ENCODE measurements at places on chromosomes 4 and X. TPM values are rescaled to one million over a fixed set of nuclear protein-coding genes. Genes with fewer than 3 reads are reported as not detected.
A peak's percentile ranks its signal among the peaks of the same experiment; 100 is the strongest.

ANK2 gene
- 284 TPM for total RNA-seq

HOPX gene
- total RNA-seq, result 59.3 TPM

KCND1 gene
- 0.68 TPM for total RNA-seq

TRPC3 gene
- total RNA-seq, result 0.14 TPM

AMTN gene
- not detected for total RNA-seq

CORIN gene
- total RNA-seq, result 53.9 TPM

APELA gene
- total RNA-seq, result not detected

NWD2 gene
- total RNA-seq, result 0.08 TPM

AFF2 gene
- 0.22 TPM for total RNA-seq

NPY2R gene
- total RNA-seq, result not detected

CHRNA9 gene
- not detected for total RNA-seq

PNMA3 gene
- 1.4 TPM for total RNA-seq

ARL9 gene
- not detected for total RNA-seq

DNA sequence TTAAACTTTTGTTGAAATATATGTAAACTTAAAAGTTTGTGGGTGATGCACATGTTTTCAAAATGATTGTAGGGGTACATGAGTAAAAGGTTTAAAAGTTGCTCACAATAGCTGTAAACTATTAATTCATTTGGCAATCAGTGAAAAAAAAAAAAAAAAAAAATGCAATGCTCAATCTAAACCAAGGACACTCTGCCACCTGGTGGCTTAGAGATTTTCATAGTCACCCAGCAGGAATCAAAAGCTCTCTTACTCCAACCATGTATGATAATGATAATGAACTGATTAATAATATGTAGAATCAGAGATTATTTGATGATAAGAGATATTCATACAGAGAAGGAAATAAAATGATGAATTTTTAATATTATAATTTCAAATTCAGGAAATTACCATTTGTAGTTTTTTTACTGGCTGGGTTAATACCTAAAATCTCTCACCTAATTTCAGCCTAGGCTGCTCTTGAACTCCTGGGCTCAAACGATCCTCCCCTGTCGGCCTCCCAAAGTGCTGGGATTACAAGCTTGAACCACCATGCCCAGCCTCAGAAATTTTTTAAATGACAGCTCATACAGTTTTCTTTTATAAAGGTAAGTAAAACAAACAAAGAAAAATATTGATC lies 46.9 kb upstream of the SLC25A4 start:
- no peak for DNase-seq

DNA sequence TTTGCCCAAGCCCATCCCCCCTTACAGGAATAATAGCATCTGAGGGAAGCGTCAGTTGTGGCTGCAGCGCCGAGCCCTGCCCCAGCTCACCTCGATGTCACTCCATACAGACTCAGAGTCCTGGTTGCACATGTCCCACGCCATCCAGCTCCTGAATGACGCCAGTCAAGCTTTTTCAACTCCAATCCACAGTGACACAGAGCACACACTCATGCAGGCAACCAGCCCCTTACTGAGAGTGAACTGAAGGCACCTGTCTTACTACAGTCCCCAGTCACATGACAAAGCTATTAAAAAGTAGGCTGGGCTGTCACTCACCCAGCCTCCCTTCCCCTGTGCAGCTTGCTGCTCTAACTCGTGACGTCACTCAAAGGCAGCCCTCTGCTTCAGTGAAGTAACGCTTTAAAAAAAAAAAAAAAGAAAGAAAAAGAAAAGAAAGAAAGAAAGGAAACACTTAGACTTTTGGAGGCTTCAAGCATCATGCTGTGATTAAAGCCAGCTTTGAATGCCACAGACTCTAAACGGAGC lies at the start of gene PPARGC1A:
TSS of gene PPARGC1A (minus strand) at position 234 of the 528 bp plus-strand sequence. CDS start at position 144, 90 bp downstream.
- DNase-seq, result peak; percentile 55

DNA sequence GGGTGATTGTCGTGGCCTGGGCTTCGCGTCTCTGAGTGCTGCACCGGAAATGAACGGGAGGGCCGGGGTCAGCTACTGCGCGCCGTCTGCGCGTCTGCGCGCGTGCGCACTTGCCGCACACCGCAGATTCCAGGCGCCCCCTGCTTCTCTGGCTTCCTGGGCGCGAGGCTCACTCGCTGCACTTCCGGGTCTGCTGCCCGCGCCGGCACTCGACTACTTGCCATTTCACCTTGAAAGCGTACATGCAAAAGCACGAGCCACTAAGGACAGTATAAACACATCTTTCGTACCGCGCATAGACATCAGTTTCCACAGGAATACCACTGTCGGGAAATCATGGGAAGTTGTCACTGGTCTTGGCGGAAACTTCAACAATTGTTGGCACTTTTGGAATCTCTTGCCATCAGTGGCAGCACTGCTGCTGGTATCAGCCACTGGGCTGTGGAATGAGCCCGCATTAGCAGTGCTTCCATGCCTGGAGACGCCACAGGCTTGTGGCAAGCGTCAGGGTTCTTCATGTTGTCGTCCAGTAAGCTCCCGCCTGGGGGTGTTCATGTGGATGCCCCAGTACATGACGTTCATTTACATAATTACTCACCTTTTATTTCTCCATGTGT lies at the start of gene SUPT20HL2:
TSS of gene SUPT20HL2 (minus strand) at position 51 of the 617 bp plus-strand sequence. CDS start 754 bp downstream, outside the sequence.
- DNase-seq, result peak; percentile 48

DNA sequence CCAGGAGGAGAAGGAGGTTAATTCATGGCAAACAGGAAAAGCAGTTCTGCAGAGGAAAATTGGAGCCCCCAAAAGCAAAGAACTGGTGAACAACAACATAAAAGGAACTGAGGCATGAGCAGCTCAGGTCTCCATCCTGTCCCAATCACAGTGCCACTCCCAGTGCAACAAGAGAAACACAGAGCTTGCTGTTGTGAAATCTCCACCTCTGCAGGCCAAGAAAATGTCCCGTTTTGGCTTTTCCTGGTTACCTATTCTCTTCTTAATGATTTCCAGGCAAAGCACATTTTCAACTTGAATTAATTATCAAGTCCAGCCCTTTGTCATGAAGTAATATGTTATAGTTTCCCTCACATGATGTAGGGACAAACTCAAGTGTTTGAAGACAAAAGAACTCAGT lies 778 bp downstream of the C1QTNF7 start:
- no peak for DNase-seq

- DNase-seq, result no peak
These were observed 48.5 kb downstream of the MAD2L1 start for GRCh38 chr4:120017939-120018692.

- no peak for DNase-seq
These were observed 3.2 kb upstream of the NEK1 start for GRCh38 chr4:169615467-169616106.

DNA sequence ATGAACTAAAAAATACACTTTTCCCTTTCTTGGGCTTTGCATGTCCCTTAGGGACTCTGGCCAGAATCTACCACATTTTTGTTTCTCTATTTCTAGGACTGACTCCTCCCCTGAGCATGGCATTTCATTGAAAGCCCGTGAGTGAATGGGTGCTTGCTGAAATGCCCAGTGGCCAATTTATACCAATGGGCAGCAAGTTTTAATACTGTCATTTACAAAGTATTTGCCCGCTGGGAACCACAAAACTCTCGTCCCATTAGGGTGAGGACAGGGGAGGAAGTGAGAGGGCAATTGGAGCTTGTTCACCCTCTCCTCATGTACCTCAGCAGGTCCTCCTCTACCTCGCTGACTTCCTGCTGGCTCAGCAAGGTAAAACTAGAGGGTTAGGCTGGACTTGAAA lies 1.1 kb downstream of the SRPX2 start:
- DNase-seq, result no peak

GRCh38 chrX:107324493-107325310 lies 118.3 kb downstream of the DNAAF6 start:
- no peak for DNase-seq

DNA sequence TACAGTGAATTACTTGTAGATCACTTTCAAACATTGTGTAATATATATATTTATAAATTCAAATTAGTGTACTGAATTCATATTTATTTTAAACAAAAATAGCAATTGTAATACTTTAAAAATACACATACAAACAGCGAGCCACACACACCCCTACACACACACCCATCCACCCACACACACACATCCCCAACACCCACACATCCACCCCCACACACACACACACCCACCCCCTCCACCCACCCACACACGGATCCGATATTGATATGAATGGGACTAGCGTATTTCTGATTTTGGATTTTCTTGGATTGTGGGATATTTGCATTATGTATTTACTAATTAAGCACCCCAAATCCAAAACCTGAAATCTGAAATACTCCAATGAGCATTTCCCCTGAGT lies 451.2 kb downstream of the PCDH7 start:
- DNase-seq, result no peak

DNA sequence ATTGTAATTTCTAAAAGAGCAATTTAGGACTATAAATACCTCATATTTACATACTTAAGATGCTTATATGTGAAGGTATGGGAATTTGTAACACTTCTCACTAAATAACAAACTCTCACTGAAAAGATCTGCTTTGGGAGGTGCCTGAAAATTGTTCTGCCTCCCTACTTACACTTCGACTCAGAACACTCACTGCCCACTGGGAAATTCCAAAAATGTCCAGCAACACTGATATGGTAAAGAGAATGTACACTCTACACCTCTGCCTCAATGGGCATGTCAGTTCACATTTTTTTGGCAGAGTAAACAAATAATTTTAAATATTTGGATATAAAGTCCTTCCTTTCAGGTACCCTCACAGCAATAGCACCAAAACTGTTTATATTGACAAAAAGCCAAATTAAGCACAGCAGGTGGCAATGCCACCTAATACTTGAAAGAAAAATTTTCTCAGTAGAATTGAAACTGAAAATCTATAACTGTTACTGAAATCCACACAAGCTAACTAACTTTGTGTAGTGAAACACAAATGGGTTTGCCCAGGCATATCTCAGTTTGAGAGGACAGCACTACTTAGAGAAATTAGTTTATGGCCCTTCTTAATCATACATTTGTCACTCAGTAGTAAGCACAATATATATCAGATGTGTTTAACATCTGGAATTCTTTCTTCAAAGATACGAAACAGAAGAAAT lies 67.1 kb downstream of the PRDM5 start:
- no peak for DNase-seq

DNA sequence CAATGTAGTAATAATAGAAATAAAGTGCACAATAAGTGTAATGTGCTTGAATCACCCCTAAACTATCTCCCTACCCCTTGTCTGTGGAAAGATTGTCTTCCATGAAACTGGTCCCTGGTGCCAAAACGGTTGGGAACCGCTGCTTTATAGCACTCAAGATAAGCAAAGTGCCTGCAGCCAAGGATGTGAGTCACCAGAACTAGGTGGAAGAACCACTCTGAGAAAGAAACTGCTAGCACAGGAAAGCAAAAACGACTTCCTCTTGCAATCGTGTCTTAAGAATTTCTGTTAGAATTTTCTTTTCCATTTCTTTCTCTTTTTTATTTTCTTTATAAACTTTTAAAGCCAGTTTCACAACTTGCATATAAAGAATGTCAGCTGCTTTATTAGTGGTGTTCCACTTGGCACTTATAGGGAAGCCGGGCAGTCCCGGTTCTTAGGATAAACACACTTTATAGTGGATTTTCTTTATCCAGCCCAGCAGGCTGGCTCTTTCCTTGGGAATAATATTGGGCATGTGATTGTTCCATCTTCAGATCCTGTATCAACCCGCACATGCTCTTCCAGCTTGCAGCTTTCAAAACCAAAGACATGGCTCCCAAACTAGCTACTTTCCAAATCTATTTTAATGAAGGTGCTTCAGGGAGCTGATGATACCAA lies 32.3 kb upstream of the CXCL8 start:
- DNase-seq, result peak; percentile 75

- DNase-seq, result no peak
These were observed 180.8 kb upstream of the ANXA3 start for GRCh38 chr4:78370631-78371372.

GRCh38 chrX:29890646-29891200 lies 324.6 kb upstream of the MAGEB2 start:
- DNase-seq, result no peak

- DNase-seq, result peak; percentile 80
These were observed 73.0 kb downstream of the AFF1 start for GRCh38 chr4:87007528-87008446.

- no peak for DNase-seq
These were observed 71.1 kb upstream of the SCOC start for GRCh38 chr4:140302151-140302859.

GRCh38 chr4:8143392-8144140 lies 15.0 kb downstream of the ABLIM2 start:
- DNase-seq, result peak; percentile 65

DNA sequence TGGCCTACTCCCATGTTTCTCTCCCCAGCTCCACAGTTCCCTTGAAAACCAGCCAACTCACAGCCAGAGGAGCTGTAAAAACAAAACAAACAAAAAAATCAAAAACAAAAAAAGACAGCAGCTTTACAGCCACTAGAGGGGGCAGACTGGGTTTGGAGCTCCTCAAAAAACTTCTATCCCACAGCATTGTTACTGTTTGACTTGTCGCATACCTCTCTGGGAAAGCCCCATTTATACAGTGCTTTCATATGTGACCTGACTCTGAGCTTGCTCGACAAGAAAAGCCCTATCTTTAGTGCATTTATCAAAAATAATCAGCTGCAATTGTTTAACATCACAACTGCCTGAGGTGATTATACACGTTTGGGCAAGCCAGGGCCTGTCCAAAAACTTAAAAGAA lies 21.6 kb downstream of the TSPAN6 start:
- DNase-seq, result no peak

DNA sequence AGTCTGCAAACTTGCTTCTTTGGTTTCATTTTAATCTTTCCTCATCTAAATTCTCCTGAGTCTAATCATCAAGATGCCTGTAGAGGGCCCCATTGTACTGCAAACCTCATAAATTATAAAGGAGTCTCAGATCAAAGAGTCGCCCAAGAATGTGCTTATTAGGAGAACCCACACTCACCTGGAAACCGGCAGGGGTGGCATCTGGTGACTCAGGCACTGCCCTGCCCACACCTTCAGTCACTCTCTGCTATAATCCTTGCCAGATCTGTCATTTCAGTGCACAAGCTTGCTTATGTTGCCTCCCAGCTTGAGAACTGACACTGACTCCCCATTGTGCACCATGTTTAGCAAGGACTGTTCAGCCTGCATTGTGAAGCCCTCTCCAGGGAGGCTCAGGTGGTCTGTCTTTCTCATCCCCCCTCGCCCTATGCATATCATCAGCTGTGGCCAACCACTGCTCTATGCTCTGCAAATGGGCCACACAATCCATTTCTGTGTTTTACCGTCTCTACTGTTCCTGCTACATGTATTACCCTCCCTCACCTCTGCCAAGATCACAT lies 12.4 kb downstream of the EPGN start:
- DNase-seq, result no peak

- DNase-seq, result no peak
These were observed 912.9 kb upstream of the INTU start for GRCh38 chr4:126719852-126720251.

DNA sequence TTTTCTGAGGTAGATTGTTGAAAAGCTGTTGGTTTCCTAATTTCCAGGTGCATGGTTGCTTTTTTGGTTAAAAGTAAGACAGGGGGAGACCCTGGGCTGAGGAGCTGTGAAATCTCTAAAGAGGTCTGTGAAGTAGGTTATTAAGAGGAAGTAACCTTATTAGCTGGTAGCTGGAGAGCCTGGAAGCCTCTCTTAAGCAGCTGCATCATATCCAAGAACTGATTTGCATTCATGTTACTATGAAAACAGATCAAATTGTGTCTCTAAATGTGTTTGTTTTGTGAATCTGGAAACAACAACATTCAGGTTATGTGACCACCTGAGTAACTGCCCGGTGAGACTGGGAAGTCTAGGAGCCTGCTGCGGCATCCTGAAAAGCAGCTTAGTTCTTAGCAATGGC lies 54.1 kb downstream of the ARHGAP10 start:
- DNase-seq, result no peak

- DNase-seq, result no peak
These were observed 219.3 kb downstream of the SPRY1 start for GRCh38 chr4:123615901-123616300.
